ENCODE measurements at places on chromosomes 1 and 21.

GRCh38 chr1:51630922-51631321 is 14.0 kb downstream of the OSBPL9 start:
- DNase-seq: no peak

- DNase-seq: no peak
Observed at GRCh38 chr1:67190942-67191341, 24.7 kb downstream of the IL23R start.

GRCh38 chr1:50271337-50271736 is 151.9 kb downstream of the DMRTA2 start:
- no peak for DNase-seq

- DNase-seq: no peak
Observed at GRCh38 chr1:78255383-78255782, 209.6 kb downstream of the GIPC2 start.

GRCh38 chr1:211305044-211305443 is 21.6 kb upstream of the TRAF5 start:
- no peak for DNase-seq

DNA sequence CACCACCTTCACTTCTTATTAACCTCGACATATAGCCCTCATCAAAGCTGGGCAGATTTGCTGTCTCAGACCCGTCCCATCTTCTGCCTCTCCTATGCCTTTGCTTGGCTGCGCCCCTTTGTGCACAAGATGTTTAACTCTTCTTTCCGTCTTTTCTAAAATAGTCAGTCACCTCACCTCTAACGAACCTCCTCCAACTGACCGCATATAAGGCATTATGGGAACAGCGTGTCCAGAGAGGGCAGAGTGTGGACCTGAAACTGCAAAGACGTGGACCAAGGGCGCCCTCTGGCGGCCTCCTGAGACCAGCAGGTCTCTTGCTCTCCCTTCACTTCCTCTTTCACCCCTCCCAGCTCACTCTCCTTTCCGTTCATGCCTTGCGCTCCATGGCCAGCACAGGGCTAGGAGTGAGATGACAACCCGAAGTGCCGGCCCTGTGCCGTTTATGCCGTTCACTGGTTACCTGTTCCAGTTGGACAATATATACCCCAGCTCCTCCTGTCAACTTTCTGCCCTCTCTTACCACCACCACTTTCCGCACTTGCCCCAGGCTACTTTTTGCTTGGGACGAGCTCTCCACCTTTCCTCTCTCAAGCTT is 2.5 kb upstream of the METTL25B start:
- DNase-seq: peak; percentile 68

GRCh38 chr1:47983691-47984090 is 13.5 kb downstream of the TRABD2B start:
- no peak for DNase-seq

Data from T-cell (primary cell).